ENCODE measurements at places on chromosomes 16 and 17.
A peak's percentile ranks its signal among the peaks of the same experiment; 100 is the strongest.

DNA sequence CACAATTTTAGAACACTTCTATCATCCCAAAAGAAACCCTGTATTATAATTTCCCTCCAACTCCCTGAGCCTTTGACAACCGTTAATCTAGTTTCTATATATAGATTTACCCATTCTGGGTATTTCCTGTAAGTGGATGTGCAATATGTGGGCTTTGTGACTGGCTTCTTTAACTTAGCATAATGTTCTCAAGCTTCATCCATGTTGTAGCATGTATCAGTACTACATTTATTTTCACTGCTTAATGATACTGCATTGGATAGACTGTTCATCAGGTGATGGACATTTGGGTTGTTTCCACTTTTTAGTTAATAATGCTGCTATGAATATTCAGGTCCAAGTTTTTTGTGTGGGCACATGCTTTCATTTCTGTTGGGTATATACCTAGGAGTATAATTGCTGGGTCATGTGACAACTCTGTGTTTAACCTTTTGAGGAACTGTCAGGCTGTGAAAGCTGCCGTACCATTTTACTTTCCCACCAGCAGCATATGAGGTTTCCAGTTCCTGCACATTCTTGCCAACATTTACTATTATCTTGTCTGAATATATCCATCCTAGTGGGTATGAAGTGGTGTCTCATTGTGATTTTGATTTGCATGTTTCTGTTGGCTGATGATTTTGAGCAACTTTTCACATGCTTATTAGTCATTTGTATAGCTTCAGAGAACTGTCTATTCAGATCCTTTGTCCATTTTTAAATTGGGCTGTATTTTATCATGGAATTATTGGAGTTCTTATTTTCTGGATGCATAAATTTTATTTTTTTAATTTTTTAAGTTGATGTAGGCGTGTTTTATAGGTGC is 16.4 kb downstream of the REXO5 start:
- no peak for DNase-seq

DNA sequence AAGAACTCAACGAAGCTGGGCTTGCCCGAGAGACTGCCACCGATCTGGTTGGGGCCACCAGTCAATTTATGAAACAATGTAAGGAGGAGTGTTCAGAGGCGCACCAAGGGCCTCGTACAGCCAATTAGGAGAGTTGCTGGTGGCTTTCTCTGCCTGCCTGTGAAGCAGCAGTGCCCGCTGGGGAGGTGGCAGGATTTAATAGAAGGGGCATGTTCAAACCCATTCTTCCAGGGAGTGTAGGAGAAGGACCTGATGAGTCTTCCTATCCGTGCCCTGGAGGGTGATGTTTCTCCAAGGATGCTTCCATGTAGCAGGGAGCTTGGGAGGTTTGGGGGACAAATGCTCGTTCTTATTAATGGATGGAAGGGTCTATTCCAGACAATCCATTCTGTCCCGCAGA is 178.4 kb downstream of the CCDC182 start:
- DNase-seq, result no peak

GRCh38 chr16:2838928-2839327 is 8.8 kb downstream of the ZG16B start:
- DNase-seq, result peak; percentile 19

DNA sequence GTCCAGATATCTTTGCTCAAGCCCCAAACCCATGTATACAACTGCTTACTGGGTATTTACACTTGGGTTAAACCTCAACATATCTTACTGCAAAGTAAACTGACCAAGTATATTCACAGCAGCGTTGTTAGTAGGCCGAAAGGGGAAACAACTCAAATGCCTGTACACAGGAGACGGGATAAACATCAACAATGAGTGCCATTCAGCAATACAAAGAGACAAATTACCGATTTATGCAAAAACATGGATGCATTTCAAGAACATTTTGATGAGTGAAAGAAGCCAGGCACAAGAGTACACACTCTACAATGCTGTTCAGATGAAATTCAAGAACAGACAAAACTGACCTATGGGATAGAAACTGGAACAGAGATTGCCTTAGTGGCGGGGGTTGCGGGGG is 136.3 kb upstream of the CACNG3 start:
- no peak for DNase-seq

- DNase-seq, result no peak
Observed at GRCh38 chr17:7982666-7983065, 19.7 kb upstream of the GUCY2D start.

- no peak for DNase-seq
Observed at GRCh38 chr17:29444589-29444988, 54.4 kb downstream of the TAOK1 start.

DNA sequence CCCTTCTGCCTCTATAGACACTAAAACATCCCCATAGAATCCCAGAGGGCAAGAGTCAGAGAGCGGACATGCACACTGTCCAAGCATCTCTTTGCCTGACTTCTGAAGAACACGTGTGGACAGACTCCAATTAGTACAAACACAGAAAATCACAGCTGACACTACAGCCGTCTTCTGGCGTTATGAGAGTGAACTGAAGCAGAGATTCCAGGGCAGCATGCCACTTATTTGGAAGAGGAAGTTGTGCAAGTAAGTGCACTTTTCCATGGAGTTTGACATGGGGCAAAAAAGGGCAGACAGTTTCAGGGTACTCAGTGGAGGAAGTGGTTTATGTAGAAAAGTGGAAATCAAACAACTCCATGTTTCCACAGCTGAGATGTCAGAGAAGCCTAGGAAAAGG is 16.8 kb upstream of the ZNF287 start:
- DNase-seq, result no peak

- DNase-seq, result no peak
Observed at GRCh38 chr17:73170324-73170723, 5.5 kb downstream of the SSTR2 start.

DNA sequence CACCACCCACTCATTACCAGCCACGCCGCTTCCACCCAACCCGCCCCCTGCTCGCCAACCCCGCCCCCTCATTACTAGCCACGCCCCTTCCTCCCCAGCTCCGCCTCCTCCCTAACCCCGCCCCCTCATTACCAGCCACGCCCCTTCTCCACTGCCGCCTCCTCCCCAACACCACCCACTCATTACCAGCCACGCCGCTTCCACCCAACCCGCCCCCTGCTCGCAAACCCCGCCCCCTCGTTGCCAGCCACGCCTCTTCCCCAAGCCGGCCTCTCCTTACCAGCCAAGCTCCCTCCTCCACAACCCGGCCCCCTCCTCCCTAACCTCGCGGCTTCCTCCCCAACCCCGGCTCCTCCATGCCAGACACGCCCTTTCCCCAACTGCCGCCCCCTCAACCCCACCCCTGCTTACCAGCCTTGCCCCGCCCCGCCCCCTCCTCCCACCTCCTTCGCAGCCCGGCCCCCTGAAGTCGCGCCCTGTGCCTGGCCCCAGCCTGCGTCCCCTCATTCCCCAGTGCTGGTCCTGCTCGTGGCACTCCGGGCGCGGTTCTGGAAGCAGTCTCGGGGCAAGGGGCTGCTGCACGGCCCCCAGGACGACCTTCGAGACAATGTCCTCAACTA is 7.3 kb downstream of the SLC22A31 start:
- DNase-seq, result no peak

DNA sequence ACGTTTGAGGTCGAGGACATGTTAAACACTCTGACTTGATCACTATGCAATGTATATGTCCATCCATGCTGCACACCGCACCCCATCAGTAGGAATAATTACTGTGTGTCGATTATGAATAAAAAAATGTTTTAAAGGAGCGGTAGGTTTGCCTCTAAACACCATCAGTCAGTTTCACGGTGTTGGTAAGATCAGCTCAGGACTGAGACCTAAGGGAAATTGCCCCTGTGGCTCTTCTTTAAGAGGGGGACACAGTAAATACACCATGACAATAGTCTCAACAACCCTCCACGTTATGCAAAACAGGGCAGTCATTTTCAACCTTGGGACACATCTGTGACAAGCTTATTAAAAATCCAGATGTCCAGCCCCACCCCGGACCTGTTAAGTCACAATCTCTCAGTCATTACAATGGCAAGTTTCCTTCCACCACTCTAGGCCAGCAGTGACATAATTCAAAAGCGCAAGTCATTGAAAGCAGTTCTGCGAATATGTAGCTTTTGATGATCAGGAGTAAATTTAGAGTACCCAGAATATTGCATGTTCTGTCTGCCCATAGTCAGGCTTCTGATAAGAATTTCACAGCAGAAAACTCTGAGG is 1.2 kb downstream of the ATMIN start:
- no peak for DNase-seq

DNA sequence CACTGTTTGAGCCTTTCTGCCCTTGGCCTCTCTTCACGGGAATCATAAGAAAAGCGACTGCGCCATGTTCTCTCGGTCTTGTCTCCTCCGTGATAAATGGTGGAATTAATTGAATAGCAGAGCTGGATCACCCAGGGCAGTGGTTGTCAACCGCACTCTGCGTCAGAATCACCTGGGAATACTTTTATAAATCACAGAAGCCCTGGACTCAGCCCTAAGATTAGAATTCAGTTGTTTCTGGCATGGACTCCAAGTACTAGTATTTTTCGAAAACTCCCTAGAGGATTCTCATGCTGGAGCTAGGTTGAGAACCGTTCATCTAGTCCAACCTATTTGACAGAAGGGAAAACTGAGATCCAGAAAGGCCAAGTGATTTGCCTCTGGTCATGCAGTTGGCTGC is 64.1 kb downstream of the SPACA3 start:
- DNase-seq, result no peak

GRCh38 chr16:17509194-17509593 is 38.4 kb upstream of the XYLT1 start:
- no peak for DNase-seq

GRCh38 chr17:80949451-80950421 is 41.9 kb upstream of the CHMP6 start:
- peak; percentile 0 for DNase-seq

DNA sequence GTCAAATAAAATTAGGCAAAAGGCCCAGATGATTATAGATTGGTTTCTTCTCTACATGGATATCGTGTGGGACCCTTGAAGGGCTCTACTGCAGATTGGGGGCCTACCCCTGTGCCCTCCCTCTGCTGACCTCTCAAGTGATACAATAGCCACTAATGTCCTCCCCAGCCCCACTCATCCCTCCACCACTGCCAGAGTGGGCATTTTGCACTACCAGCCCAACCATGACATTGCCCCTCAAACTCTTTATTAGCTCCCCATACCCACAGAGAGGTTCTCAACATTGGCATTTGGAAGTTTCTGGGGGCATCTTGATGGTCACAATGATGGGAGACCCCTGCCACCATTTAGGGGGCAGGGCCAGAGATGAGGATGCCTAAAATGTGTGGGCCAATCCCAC is 41.8 kb downstream of the CCDC182 start:
- DNase-seq, result no peak

DNA sequence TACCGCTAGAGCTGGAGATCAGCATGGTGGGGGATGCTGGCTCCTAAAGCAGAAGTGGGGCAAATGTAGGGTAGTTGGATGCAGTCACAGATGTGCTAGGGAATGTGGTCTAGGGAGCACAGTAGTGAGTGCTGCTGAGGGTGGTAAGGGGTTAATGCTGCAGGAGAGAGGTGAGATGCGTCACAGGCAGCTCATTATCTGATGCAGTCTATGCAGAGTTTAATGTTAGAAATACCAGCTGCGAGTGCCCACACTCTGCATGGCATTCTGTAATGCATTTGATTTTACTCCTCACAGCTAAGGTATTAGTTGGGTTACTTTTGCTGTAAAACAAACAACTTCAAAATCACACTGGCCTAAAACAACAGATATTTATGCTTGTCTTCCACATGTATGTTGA is 491.3 kb upstream of the HSBP1 start:
- no peak for DNase-seq

DNA sequence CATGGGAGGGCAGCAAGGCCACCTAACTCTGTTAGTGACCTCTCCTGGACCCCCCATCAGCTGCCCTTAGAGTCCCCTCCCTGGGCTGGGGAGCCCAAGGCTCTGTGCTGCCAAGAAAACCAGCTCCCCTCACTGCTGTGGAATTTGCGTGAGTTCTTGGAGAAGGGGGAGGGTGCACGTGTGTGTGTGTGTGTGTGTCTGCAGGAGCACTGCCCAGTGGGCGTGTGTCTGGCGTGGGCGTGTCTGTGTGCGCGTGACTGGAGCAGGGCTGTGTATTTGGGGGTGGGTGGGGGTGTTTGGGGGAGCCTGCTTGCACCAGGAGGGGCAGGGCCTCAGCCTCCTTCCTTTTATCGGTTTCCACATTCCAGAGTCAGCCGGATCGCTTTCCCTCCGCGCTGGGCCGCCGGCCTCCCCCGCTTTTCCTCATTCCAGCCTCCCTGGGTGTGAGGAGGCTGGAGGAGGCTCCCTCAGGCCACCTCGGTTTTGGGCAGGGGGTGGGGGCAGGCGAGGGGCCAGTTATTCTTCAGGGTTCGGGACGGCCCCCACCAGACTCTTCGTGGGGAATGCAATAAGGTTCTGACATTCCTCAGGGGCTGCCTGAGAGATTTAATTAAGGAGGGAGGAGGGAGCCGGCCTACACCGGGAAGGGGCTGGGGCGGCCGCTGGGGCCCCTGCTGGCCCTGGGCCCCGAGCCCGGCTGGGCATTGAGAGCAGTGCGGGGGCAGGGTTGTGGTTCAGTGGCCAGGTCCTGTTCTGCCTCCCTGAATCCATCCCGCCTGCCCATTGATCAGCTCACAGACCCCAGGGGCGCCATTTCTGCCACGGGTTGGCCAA is 2.5 kb downstream of the VASN start:
- no peak for DNase-seq

DNA sequence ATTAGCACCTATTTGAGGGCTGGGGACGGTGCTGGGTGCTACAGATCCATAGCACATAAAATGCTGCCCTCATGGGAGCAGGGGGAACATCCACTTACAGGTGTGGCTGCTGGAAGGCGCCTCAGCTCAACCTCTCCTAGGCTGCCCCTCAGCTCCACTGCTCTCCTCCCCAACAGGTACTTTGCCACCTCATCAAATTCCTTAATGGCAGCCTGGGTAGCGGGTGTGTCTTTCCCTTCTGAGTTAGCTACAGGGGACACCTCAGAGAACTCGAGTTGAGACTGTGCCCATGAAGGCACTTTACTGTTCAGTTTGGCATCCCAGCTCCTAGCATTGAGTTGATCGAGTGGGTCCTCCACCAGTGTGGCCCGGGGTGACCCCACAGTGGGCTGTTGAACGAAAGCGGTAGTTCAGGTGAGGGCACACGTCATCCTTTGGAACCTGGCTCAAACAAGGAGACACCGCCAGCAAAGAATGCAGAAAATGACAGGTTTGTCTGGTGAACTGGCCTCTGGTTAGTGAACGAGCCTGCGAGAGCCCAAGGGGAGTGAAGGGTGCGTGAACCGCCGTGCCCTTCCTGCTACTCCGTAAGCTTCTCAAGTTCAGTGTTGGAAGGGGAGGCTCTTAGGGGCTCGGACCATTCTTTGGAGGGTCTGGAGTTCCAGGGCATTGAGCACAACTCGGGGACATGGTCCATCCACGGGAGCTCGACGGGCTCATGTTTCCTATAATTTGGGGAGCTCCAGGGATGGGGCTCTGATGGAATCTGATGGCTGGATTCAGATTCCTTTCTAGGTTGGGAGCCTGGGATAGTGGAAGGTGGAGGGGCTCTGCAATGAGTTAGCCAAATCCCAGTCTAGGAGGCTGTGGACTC is 3.5 kb upstream of the CMIP start:
- DNase-seq, result no peak

DNA sequence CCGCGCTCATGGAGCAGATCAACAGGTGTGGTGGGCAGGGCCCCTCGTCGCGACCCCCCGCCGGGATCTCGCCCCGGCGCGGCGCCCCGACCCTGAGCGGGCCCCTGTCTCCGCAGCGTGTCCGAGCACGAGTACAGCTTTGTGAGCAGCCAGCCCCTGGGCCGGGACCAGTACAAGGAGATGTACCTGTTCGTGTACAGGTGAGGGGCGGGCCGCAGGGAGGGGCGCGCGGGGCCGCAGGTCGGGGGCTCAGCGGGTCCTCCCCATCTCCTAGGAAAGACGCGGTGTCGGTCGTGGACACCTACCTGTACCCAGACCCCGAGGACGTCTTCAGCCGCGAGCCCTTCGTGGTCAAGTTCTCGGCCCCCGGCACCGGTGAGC is 848 bp downstream of the DNASE1L2 start:
- DNase-seq, result no peak
